ENCODE measurements at places on chromosomes 1 and 21.

DNA sequence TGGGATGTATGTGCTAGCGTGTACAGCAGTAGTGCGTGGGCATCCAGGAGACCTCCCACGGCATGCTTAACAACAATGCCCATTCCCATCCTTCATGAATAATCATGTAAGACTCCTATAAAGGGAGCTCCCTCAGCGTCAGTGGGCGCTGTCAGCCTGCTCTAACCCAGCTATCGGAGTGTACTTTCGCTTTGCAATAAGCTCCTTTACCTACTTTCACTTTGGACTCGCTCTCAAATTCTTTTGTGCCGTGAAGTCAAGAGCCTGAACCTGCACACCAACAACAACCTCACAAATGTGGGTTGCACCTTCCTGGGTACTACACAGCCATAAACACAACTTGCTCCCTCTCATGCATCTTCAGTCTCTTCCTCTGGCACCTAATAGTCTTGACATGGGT is 114.8 kb upstream of the PAXBP1 start:
- DNase-seq: no peak

GRCh38 chr1:89051955-89052312 is 13.1 kb downstream of the GBP1 start:
- DNase-seq: no peak

GRCh38 chr1:8145545-8146202 is 119.6 kb upstream of the ERRFI1 start:
- DNase-seq: no peak

GRCh38 chr1:230842801-230843200 is 25.5 kb downstream of the C1orf198 start:
- no peak for DNase-seq

- DNase-seq: no peak
Measured at GRCh38 chr1:89339039-89339438, 24.8 kb upstream of the GBP6 start.

GRCh38 chr1:27348861-27349783 is 7.3 kb downstream of the SYTL1 start:
- no peak for DNase-seq

All from NCI-H1694 (cell line).